ENCODE measurements at places on chromosomes 6 and 20.
A peak's percentile ranks its signal among the peaks of the same experiment; 100 is the strongest.

GRCh38 chr6:85461798-85462170, 11.9 kb downstream of the NT5E start:
- DNase-seq = no peak

- DNase-seq = no peak
Observed at GRCh38 chr20:40982415-40983145, 46.0 kb upstream of the TOP1 start.

GRCh38 chr6:111711476-111711875, 105.8 kb upstream of the TRAF3IP2 start:
- DNase-seq = no peak

DNA sequence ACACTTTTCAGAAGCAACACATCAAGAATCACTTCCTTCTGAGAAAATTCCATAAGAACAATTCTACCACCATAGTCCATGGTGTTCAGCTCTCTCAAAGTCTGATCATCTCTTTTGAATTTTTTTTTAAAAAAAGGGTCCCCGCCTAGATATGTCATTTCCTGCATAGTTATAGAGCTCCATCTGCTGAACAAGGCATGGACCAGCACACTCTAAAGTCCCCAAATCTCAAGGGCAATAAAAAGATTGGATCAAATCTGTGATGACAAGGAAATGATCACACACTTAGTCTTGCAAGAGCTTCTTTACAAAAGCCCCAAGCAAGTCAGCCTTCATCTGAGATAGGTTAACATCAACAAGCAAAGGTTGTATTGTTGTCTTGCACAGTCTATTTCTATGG, 100.7 kb upstream of the STMND1 start:
- no peak for DNase-seq

- DNase-seq = no peak
Observed at GRCh38 chr6:20655317-20655716, 121.1 kb downstream of the CDKAL1 start.

GRCh38 chr6:125829433-125829832, 38.7 kb downstream of the NCOA7 start:
- DNase-seq = peak; percentile 64

- DNase-seq = peak; percentile 87
Observed at GRCh38 chr6:37303891-37304503, 46.1 kb upstream of the TMEM217 start.

GRCh38 chr20:15113144-15113773, 775.8 kb upstream of the FLRT3 start:
- DNase-seq = no peak

GRCh38 chr20:62675877-62676260, 32.8 kb upstream of the NTSR1 start:
- no peak for DNase-seq

- DNase-seq = no peak
Observed at GRCh38 chr20:34389954-34390555, 27.0 kb downstream of the ITCH start.

DNA sequence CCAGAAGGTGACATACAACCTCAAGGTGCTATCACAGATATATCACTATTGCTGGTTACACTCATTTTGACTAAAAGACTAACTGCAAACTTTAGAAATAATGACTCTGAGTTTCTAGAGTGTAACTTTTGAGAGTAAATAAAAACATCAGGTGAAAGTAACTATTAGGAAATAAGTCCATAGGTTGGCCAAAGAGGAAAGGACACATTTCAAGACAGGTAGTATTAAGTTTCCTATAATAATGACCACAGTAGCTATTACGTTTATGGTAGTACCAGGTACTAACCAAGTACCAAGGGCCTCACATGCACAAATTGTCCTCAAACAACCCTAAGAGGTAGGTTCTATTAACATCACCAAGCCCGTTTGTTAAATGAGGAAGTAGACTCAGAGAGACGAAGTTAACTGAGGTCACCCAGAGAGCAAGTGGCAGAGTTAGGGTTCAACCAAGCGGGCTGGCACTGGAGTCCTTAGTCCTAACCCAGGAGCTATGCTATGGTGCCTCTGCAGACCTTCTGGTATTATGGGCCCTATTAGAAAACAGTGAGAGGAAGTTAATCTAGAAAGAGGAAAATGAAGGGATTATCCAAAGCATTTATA, 36.8 kb downstream of the HEBP2 start:
- no peak for DNase-seq

DNA sequence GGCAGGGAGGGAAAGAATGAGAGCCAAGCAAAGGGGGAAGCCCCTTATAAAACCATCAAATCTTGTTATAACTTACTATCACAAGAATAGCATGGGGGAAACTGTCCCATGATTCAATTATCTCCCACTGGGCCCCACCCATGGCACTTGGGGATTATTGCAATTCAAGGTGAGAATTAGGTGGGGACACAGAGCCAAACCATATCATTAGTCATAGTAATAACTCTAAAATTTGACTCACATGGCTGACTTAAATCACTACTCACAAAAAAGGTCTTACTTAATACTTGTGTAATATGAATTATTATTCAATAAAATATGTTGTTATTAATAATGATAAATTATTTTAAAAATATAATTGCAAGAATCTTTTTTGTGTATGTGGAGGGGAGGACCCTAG, 178.1 kb upstream of the TCF21 start:
- no peak for DNase-seq

- peak; percentile 12 for DNase-seq
Observed at GRCh38 chr6:35419417-35419816, 32.7 kb upstream of the FANCE start.

GRCh38 chr6:168188369-168189199, 109.6 kb upstream of the FRMD1 start:
- DNase-seq = no peak

GRCh38 chr20:64056889-64057627, 5.9 kb upstream of the TCEA2 start:
- no peak for DNase-seq

DNA sequence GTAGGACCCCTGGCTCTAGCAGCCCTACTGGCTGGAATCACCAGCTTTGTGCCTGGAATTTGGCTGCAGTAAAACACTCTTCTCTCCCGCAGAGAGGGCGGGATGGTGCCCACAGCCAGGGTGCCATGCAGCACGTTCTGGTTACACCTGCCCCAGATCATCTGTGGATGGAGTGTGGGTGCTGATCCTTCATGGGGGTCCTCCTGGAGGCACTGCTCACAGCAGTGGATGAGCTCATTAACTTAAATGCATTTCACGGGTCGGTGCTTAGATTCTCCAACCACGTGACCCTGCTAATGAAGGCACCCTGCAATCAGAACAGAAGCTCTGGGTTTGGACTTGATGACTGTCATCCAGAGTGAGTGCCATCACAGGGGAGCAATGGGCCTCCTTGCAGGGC, 138.6 kb upstream of the AFDN start:
- no peak for DNase-seq

GRCh38 chr6:38933426-38933825, 115.2 kb upstream of the GLP1R start:
- peak; percentile 60 for DNase-seq

DNA sequence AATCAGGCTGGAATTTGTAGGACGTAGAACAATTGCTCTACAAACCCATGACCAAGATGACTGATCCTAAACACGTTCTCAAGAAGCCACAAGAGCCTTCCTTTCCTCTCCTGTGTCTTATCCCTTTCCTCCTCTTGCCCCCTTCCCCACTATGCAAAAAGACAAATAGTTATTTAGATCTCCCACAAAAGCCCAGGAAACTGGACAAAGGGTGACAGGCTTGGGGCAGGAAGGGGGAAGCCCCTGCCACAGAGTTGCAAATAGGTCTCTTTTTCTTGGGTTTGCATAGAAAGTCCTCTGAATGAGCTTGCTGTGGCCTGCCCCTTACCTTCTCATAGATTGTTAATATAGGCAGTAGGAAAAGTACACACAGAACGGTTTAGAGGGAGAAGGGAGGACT, 377.1 kb upstream of the BTBD3 start:
- no peak for DNase-seq

DNA sequence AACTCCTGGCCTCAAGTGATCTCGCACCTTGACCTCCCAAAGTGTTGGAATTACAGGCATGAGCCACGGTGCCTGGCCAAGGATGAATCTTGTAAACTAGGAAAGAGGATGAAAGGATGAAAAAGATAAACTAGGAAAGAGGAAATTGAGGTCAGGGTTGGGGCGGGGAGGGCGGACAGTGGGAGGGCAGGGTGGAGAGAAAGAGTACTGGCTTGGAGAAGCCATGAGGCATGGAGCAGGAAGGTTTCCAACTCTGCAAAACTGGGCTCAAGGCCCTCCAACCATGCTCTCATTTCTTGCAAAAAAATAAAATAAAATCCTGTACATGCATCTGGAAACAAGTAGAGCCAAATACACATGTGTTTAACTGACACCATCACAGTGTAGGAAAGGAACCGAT, 256.6 kb upstream of the SGK1 start:
- no peak for DNase-seq

GRCh38 chr20:11936157-11936556, 18.5 kb downstream of the BTBD3 start:
- DNase-seq = no peak

DNA sequence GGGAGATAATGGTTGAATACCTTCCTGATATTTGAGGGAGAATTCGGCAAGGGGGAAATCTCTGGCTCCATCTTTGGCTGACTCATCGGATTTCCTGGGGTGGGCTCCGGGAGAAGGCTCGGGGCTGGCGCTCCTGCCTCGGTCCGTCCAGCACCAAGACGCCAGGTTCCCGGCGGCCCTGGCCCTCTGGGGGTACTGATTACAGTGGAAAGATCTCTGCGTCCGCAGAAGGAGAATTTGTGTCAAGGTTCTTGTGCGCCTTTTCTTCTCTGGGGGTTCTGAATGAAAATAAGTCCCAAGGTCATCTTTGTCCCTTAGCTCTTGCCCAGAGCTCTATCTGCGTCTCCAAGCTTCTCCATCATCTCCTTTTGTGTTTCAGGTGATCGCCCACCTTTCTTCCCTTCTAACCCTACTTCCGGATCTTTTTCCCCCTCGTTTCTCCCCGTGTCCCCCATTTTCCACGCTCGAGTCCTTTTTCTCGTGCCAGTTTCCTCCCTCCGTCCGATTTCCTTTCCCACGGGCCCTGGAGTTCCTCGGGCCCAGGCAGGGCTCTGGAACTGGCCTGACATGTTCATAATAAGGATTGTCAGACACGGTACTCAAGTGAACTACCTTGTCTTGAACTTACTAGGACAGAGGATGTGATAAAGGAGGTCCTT, 11.6 kb downstream of the NRN1 start:
- DNase-seq = no peak

- no peak for DNase-seq
Observed at GRCh38 chr20:17456279-17456678, 74.9 kb downstream of the BFSP1 start.

DNA sequence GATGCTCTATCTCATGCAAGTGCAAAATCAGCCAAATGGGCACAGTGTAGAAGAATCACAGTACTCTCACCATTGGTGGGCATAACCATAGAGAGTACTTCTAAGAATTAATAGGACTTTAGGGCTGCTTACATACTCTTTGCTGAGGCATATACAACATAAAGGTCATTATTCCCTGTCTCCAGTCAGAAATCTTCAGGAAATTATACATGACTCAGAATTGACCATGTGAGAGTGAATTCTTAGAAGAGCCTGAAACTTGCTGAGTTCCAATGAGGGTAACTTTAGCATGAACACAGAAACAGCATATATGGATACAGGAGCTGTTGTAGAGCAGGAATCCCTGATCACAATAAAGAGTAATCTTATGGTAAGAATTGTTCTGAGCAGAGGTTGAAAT, 498.7 kb downstream of the TENT5A start:
- DNase-seq = no peak

GRCh38 chr20:18802012-18802634, 11.5 kb upstream of the SCP2D1 start:
- no peak for DNase-seq

DNA sequence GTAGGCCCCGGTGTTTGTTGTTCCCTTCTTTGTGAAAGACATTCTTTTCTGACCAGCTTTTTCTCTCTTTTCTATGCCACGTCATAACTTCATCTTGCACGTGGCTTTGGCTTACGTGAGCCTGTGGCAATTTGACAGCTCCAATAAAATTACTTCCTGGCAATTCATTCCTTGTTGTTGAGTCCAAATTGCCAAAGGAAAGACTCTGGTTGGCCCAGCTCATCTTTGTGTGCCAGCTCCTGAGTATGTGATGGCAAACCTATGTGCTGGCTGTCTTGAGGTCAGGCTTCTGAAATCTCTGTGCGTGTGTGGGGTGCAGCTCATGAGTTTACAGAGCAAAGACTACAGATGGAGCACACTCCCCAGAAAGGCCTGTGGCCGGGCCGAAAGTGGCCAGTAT, 272.5 kb upstream of the SGK1 start:
- no peak for DNase-seq

DNA sequence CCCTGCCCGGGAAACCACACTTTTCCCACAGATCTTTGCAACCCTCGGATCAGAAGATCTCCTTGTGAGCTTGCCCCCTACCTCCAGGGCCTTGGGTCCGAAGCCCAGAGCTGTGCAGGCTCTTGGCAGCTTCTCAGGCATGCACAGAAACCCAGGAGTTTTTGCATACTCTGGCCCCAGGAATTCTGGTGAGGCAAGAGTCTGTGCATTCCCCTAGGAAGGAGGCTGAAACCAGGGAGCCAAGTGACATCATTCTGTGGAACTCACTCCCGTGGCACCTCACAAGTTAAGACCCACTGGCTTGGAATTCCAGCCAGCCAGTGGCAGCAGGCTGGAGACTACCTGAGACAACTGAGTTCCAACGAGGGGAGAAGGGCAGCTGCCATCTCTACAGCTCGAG, 100.1 kb downstream of the TNFRSF21 start:
- no peak for DNase-seq

DNA sequence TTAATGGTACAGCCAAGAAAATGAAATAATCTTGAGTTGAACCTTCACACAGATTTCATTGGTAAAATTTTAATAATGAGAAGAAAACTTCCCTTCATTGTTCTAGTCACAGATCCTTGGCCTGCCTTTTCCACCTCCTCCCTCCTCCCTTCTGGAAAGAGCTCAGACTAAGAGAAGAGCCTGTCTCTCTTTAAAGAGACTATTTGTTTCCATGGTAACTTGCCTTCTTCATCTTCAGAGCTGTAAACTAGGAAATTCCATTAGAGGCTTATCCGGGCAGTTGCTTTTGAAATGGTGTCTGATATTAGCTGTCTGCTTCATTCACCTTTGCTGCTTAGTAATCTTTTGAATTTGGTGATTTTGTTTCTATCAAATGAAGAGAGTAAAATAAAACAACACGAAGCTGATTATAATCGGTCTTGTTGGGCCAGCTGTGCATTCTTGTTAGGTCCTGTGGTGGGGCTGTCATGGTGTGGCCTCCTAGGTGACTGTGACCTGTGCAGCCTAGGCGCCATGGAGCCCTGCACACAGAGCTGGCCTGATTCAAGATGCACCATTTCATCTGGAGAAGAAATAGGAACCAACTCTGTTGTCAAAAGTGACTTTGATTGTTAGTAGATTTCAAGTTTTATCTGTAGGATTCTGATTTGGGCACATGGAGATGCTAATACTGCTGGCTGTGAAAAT, 96.7 kb downstream of the MAP3K7 start:
- no peak for DNase-seq

DNA sequence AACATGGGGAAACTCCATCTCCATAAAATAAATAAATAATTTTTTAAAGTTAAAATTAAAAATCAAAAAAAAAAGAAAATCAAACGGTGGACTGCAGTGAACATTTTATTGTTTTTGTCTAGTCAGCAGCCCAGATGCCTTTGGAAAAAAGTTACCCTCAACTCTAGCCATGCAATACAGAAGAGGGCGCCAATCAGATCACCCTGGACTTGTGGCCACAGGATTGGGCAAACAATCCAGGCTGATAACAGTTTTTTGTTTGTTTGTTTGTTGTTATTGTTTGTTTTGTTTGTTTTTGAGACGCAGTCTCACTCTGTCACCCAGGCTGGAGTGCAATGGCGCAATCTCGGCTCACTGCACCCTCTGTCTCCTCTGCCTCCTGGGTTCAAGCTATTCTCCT, 30.5 kb upstream of the NELFCD start:
- DNase-seq = no peak

- peak; percentile 19 for DNase-seq
Observed at GRCh38 chr20:20719411-20719810, 7.0 kb upstream of the RALGAPA2 start.
